ENCODE measurements at places on chromosomes 11 and 22. TPM values are rescaled to one million over a fixed set of nuclear protein-coding genes. Genes with fewer than 3 reads are reported as not detected.

DNA sequence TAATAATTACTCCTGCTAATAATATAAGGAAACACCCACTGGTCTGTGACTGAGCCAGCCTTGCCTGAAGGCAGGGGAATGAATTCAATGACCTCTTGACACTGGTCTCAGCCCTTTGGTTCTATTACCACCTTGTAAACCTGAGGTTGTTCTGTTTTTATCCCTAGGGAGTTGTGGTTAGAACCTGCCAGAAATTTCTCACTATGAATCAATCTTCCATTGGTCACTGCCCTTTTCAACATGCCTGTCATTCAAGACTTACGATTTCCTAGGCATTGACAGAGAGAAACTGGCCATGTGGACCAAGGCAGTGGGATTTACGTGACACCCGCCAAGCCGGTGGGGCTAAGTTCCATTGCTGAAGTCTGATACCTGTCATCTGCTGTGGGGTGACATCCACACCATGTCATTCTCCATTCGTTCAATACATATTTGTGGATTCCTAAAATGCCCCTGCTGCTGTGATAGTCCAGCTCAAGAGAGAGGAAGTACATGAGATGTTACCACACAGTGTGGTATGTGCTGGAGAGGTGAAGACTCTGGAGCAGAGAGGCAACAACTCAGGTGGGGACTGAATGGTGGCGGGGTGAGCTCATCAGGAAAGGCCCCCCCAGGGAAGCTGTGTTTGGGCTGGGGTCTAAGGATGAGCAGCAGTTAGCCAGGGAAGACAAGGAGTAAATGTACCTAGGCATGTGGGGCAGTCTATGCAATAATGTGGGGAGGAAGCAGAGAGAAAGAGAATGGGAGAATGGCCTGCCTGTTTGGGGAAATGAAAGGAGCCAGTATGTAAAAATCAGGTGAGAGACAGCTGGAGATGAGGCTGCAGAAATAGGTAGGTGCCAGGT is 15.2 kb upstream of the EHF start:
- no peak for DNase-seq

- DNase-seq = no peak
Observed at GRCh38 chr11:69097263-69097662, 48.5 kb downstream of the TPCN2 start.

DNA sequence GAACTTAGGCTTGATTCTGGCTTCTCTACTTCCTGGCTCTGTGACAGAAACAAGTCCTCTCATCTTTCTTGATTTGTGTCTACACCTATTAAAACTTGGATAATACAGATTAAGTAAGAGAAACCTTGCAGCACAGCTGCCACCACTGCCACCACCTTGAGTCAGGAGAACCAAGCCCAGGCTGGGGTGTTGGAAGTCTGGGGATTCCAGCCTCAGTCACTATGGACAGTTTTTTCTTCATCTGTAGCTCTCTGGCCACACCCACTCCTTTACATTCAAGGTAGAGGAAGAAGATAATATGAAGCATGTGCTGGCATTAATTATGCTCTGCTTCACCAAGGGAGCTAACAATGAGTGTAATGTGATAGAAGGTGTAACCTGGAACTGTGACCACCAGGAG is 75.7 kb downstream of the RELT start:
- no peak for DNase-seq

- DNase-seq = no peak
Observed at GRCh38 chr11:28231475-28231874, 123.3 kb downstream of the METTL15 start.

DNA sequence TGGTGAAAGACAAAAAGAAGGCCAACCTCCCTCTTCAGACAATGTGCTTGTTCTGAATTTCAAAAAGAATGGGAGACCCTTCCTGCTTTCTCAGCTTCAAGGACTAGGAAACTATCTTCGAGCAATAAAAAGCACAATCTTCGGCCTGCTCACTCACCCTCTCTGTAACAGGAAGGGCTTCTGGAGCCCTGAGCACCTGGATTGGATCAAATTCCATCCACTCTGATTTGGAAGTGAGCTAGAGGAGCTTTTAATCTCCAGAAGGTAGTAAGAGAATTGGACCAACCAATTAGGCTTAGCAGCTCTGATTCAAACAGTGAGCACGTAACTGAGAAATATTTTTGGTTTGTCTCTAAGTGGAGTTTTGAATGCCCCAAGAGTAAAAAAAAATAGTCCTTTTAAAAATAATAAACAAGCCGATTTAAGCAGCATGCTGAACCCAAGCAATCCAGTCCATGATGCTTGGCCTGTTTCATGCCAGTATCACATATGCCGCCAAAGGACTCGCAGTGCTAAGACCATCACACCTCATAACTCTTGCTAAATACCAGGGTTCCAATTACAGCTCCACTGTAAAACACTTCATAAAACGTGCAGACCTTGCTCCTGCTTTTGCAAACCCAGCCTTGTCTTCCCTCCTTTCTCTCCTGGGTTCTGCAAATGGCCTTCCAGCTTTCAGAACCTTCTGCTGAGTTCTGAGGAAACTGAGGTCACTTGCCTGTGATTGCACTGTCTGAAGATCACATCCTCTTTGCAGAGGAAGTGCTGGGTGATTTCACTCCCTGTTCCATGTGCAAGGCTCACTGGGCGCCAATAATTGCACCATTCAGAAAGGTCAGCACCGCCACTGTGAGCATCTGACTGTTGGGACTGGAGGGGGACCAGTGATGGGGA is 74.4 kb downstream of the SLC1A2 start:
- DNase-seq = no peak

The MMP8 gene
- total RNA-seq = not detected

The TOLLIP gene
- total RNA-seq = 53.4 TPM

The CABP2 gene
- not detected for total RNA-seq

The MOV10L1 gene
- not detected for total RNA-seq

The ADM gene
- 2.0 TPM for total RNA-seq

All from Calu3 (cell line).